Pulmonary artery endothelial cell (primary cell): ENCODE measurements at places on chromosomes 5 and 9.

DNA sequence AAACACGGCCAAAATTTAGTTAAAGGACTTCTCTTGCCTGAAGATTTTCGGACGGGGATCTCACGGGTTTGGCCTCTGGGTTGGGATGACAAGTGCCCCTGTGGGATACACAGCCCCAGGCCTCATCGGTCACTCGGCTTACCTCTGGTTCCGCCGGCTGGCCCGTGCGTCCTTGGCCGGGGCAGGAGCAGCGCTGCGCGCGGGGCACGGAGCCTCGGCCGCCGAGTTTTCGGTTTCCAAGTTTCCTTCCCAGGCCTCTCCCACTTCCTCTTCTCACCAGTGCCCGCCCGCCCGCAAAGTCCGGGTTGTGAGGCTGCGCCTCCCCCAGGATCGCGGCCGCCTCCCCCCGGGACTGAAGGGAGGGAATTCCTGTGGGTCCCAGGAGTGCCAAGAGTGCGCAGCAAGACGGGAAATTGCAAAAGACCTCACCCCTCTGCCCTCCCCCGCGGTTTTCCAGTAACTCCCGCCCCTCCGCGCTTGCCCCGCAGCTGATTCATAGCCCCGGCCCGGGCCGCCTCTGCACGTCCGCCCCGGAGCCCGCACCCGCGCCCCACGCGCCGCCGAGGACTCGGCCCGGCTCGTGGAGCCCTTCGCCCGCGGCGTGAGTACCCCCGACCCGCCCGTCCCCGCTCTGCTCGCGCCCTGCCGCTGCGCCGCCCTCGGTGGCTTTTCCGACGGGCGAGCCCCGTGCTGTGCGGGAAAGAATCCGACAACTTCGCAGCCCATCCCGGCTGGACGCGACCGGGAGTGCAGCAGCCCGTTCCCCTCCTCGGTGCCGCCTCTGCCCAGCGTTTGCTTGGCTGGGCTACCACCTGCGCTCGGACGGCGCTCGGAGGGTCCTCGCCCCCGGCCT is at the start of gene OSMR:
Gene OSMR, plus strand, starts transcription at position 487 of the 853 bp plus-strand sequence. CDS start 23,033 bp downstream, outside the sequence.
- DNase-seq: peak; percentile 91

DNA sequence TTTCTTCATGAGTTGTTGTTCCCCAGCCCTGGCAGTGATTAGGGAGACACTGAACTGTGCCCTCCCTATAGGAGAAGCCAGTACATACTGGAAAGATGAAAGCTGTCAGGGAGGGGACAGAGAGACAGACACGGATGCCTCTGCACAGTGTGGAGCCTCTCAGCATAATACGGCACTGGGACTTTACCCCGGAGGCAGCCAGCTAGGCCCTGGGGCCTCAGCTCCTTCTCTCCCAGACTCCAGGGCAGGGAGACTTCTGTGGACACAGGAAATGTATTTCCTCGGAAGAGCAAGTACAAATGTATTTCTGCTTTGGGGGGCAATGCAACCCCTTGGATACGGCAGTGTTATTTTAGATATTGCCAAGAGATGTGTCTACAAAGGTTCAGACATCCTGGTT is 62.0 kb downstream of the S1PR3 start:
- no peak for DNase-seq

DNA sequence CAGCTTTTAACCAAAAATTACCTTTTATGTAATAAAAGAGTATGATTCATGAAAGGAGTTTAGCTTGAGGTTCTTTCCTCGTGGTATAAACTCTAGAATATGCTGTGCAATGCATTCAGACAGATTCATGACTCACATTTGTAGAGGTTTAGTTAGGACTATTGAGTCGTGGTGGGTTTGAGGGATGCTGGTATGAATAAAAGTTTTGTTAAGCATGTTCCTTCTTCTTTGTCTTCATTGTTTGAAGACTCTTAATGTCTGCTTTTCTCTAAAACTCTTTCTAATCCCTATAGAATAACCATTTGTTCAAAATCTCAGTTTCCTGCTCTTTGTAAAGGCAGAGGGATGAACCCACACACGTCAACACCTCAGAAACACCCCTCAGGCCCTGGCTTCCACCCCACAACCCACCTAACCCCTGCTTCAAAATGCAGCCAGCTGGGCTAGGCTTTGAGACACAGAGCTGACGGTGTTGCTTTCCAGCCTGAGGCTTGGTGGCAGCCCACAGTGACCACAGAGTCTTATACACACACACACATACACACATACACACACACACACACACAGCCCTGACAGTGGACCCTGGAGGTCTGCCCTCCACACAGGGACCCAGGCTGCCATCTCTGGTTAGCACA is 69.0 kb upstream of the IRX1 start:
- DNase-seq: no peak

- DNase-seq: no peak
Observed at GRCh38 chr9:81393985-81394811, 295.1 kb downstream of the TLE1 start.

- no peak for DNase-seq
Observed at GRCh38 chr5:110768138-110768860, 29.5 kb downstream of the SLC25A46 start.

GRCh38 chr9:107286057-107286456 is 3.0 kb downstream of the RAD23B start:
- no peak for DNase-seq

- DNase-seq: no peak
Observed at GRCh38 chr5:28516722-28517121, 1478.3 kb upstream of the CDH9 start.

GRCh38 chr9:9556865-9557803 is 1055.7 kb downstream of the PTPRD start:
- DNase-seq: no peak

GRCh38 chr5:73513996-73514395 is 15.8 kb downstream of the BTF3 start:
- DNase-seq: no peak

GRCh38 chr9:98602839-98603500 is 105.8 kb downstream of the GABBR2 start:
- DNase-seq: no peak

DNA sequence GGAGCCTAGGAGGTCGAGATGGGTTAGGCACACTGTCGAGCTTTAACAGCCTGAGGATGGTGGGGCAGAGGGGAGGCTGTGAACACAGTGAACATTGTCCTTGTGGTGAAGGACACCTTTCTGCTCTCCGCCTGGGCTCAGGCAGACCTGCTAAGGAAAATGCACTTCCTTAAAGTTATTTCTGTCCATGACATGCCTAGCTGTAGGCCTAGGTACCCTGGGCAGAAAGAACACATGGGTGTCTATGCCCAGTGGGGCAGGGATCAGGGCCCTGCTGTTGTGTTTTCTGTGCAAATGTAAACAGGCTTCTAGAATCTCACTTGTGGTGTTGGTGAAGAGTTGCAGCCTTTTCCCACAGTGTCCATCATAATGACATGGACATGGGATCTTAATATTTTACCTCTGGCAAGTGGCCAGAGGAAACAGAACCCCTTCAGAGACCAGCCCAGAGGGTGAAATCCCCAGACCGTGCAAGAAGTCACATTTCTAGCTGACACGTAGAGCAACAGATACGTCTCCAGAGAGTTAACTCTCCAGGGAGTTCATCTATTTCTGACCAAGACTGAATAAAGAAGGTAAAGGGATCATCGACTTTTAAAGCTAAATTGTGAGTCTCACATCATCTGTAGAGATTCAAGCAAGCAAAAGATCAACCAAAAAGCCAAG is 79.2 kb downstream of the C9orf152 start:
- no peak for DNase-seq

GRCh38 chr9:98909935-98910334 is 33.8 kb upstream of the COL15A1 start:
- DNase-seq: no peak

DNA sequence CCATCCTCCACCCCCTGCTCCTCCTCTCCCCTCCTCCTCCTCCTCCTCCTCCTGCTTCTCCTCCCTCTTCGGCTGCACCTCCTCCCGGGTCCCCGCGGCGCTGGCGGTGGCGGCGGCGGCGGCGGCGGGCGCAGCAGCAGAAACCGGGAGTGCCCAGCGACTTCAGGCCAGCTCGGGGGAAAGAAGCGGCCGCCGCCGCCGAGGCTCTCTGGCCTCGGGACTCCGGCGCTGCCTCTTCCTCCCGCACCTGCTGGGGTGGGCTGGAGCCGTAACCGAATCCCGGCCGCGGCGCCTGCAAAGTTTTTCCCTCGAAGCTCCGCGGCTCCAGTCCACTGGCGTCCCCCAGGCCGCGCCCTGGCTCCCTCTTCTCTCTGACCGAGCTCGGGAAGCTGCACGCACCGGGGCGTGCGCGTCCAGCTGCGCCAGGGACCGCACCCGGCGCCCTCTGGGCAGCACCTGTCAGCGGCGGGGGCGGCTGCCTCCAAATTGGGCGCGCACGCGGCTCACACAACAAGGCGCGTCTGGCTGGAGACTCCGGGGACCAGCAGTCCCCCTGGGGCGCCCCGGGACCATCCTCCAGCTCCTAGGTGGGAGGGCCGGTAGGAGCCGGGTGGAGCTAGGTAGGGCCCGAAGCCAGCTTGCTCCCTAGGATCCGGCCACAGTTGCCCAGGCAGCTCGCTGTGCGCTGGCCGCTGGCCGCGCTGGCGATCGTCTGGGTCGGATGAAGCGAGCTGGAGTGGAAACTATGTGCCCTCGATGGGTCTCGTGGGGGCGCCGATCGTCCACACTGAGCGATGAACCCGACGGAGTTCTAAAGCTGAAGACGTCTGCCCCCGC is at the start of gene MCTP1:
Gene MCTP1, minus strand, starts transcription at position 523 of the 837 bp plus-strand sequence.
- DNase-seq: no peak

DNA sequence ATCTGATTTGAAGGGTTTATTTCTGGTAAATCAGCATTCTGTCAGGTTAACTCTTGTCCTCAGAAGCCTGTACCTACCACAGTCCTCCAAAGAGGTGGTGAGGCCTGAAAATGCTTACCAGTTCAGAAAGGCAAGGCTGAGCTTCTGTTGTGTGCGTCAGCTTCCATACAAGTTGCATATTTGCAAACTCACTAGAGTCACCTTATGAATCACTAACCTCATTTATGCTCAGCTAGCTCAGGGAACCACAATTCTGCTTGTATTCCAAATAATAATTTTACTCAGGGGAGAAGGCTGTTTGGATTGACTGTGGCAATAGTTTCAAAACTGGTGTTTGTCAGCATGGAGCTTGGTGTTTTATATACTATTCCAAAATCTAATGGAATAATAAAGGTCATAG is 355.1 kb upstream of the RFX3 start:
- no peak for DNase-seq
